Suppressor macrophage treated with lipopolysaccharide for 4 hours (primary cell): ENCODE measurements at places on chromosomes 2 and 18.
A peak's percentile ranks its signal among the peaks of the same experiment; 100 is the strongest.

DNA sequence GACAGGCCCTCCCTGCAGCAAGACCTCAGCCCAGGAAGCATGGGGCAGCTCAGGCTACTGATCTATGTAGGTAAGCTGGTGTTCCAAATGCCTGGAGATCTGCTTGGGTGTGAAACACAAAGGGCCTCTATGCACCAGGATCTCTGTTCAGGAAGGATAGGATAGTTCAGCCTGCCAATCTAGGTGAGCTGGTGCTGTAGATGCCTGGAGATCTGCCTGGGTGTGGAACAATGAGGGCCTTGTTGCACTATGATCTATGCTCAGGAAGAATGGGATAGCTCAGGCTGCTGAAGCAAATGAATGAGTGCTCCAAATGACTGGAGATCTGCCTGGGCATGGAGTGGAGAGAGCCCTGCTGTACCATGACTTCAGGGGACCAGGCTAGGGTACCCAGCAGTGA lies 48.9 kb upstream of the MYL1 start:
- DNase-seq, result no peak

GRCh38 chr2:96512341-96512740 lies 7.2 kb upstream of the NEURL3 start:
- no peak for DNase-seq

- no peak for DNase-seq
Observed at GRCh38 chr2:236993-237539, 26.8 kb downstream of the SH3YL1 start.

DNA sequence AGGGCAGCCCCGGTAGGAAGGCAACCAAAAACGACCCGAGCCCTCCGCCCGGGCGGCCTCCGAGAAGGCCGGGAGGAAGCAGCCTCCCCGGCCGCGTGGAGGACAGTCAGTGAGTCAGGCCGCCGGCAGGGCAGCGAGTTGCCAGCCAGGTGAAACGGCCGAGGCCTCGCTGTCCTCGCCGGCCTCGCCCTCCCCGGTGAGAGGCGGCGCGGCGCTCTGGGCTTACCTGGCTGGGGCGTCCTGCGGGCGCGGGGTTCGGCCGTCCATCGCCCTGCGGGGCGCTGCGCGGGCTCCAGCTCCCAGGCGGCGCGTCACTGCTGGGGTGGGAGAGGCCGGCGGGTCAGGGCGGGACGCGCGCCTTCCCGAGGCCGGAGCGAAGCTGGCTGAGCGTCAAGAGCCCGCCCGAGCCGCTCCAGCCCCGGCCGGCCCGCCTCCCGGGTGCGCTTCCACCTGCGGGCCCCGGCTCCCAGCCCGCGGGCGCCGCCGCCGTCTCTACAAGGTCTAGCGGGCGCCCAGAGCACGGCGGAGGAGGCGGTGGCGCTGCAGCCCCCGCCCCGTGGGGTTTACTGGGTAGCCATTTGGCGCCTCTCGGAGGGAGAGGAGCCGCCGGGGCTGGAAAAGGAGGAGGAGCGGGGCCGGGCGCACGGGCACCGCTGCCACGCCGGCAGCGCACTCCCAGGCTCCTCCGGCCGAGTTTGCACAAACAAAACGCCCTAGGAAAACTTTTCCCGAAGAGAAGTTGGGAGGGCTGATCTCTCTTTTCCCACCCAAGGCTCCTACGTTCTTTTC lies 499 bp downstream of the COBLL1 start:
- DNase-seq, result peak; percentile 66

- no peak for DNase-seq
Observed at GRCh38 chr2:92326-92725, 46.0 kb upstream of the FAM110C start.
